ENCODE measurements at places on chromosomes 7 and 10.
A peak's percentile ranks its signal among the peaks of the same experiment; 100 is the strongest.

GRCh38 chr10:130045091-130045652 is 65.5 kb downstream of the C10orf143 start:
- DNase-seq: peak; percentile 13

DNA sequence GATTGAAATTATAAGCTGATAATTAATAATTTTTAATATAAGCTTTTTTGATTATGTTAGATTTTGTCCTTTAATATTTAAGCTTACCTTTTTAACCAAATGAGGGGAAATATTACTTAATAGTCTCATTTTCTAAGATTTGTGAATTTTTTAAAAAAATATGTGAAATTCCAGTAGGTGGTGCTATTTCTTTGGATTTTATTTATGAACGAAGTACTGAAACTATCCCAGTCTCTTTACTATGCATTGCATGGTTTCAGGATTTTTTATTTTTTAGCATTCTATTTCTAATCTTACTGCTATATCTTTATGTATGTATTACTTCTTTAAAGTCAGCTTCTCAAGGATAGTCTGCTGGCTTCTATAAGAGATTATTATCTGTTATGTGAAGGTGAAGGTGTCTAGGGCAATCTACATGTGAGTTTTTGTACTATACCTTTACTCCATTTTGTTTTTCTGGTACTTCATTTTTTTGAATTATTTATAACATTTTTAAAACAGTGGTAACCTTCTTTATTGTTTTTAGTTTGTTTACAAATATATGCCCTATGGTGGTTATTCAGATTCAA is 78.3 kb downstream of the ATRNL1 start:
- DNase-seq: no peak

GRCh38 chr10:90977162-90977854 is 56.4 kb upstream of the ANKRD1 start:
- DNase-seq: no peak

GRCh38 chr7:152424348-152425108 is 11.3 kb downstream of the KMT2C start:
- DNase-seq: no peak

GRCh38 chr10:2925631-2926030 is 141.7 kb upstream of the PFKP start:
- DNase-seq: peak; percentile 53

DNA sequence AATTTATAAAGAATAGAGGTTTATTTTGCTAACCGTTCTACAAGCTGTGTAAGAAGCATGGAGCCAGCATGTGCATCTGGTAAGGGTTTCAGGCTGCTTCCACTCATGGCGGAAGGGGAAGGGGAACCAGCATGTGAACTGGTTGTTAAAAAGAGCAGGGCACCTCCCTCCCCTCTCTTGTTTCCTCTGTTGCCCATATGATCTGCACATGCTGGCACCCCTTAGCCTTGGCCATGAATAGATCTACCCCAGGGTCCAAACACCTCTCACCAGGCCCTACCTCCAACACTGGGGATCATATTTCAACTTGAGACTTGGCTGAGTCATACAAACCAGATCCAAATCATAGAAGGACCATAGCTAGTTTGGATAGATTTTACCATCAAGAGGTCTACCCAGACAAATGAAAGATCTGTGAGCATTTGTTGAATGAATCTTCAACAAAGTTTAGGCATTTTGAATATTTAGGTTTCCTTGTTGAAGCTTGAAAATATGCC is 36.0 kb upstream of the NRP1 start:
- no peak for DNase-seq

DNA sequence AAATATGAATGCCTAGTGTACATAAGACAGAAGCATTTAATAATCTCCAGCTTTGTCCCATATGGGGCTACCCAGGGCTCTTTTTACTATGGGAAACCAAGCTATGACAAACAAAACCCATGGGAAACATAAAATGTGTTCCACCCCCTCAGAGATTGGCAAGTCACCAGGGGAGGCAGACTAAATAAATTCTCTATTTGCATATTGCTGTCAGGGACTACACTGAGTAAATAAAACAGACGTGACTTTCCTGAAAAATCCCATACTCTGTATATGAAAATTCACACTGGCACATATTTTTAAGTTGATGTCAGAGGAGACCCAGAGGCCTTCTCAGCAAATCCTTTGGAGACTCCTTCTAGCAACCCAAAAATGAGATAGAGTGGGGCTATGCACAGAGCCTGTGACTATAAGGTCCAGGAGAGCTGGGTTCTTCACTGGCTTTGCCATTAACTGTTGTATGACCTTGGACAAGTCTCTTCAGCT is 44.0 kb upstream of the HPSE2 start:
- DNase-seq: no peak

DNA sequence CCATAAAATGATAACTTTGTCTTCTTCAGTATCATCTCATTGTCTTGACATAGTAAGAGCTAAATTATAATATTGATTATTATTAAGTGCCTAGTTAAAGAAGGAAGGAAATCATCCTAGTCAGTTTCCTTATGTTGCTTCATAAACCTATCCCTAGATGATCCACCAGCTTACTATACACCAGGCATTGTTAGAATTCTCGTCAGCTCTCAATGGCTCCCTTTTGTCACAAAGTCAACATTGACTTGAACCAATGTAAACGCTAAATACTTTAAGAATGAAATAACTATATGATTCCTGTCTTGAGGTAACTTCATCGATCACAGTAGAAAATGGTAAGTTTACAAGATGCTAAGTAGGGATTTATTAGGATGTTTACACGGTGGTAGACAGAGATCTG is 1162.9 kb downstream of the CNTNAP2 start:
- DNase-seq: no peak

DNA sequence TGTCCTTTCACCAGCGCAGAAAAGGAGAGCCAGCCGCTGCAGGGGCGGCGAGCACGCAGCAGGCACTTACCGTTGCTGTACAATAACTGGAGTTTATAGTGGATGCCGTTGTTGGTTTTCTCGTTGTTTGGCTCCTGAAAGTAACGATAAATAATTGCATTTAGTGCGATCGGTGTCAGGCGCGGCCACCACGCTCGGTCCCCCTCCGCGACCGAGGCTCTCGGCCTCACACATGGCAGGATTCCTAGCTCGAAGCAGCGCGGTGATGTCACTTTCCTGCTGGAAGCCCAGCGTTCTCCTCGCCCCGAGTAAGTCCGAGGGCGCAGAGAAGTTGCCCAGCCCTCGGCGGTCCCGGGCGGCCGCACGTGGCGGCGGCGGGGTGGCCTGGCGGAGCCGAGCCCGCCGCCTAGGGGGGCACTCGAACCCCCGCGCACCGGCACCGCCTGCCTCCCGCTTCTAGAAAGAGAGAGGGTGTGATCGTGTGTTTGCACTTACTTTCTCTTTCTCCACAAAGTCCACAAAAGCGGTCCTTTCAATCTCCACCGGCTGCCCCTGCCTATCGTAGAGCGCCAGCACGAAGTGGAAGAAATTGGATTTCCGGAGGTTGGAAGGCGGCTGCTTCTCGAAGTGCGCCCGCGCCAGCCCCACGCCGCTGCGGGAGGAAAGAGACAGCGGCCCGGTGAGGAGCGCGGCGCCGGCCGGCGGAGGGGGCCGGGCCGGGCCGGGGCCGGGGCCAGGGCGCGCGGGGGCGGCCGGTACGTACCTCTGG is 1.0 kb downstream of the EBF3 start:
- DNase-seq: no peak

DNA sequence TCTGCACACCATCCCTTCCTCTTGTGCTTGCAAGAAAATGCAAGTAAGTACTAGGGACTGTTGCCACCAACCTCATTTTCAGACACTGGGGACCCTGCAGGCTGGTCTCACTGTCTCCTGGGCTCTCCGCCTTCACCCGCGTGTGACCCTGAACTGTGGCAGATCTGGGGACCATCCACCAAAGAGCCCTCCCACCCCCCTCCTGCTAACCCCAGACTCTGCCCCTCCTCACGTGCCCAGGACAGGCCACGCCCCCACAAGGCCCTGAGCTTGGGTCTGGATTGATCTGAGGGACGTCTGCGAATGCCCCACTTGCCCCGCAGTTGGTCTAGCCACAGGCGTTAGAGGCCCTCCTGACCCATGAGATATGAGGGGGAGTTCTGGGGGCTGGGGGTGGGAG is 8.1 kb downstream of the CNPY1 start:
- no peak for DNase-seq

DNA sequence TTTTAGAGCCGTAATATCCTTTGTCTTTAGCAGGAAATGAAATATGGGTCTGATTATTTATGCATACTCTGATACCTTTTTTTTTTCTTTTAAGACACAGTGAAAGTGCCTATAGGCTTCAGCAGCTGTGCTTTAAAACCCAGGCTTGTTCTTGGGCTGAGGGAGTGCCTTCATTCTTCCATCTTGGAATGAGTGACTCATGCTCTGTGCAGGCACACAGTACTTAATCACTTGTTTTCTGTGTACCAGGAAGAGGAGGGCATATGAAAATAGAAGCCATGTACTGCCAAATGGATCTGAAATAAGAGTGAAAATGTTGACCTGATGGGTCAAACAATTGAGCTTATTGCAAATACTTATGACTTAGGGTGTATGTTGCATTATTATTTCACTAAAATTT is 12.0 kb downstream of the INPP5F start:
- peak; percentile 40 for DNase-seq

- DNase-seq: no peak
These were observed 414.0 kb downstream of the PHTF2 start for GRCh38 chr7:78212476-78213060.

GRCh38 chr10:98272656-98273055 is 4.7 kb upstream of the LOXL4 start:
- DNase-seq: no peak

DNA sequence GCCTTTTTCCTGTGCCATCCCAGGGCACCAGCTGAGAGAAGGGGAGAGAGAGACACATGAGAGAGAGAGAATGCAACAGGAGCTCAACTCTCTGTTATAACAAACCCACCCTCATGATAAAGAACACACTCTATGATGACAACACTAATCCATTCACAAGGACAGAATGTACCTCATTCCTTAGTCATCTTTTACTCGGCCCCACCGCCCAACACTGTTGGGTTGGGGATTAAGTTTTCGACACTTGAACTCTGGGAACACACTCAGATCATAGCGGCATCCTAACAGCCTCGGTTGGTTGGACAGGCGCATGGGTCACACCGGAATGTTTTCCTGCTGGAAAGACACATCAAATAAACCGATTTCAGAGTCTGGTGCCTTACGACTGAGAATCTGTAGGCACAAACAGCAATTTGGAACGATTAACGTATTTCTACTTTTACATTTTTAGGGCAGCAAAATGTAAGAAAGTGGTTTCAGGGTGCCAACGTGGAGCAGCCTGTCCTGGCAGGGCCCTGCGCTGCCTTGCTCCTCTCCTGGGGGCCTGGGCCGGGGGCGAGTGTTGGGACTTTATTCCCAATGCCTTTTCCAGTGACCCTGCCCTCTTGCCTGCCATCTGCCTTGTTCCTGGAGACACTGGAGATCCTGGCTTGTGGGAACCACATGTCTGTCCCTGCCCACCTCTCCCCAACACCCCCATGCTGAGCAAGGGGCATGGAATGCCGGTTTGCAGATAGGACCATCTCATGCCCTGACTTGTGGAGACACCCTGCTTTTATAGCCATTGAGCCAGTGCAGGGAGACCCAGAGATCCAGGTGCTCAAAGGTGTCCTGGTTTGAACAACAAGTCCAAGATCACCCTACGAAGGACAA is 287.0 kb downstream of the TCERG1L start:
- no peak for DNase-seq

- DNase-seq: no peak
These were observed 72.2 kb downstream of the DAGLB start for GRCh38 chr7:6375348-6376101.

DNA sequence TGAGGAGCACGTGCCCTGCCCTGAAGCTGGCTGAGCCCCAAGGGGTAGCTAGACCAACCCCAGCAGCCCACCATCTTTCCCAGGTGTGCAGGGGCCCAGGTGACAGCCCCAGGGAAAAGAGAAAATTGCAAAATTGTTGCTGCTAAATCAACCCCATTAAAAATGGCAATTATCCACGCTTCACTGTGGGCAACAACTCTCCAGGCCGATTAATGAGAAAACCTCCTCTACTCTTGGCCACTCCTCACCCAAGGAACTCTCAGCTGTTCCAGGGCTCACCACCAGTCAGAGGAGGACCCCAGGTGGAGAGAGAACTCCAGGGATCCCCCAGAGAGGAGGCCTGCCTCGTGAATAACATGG is 516.1 kb upstream of the MGMT start:
- DNase-seq: no peak

DNA sequence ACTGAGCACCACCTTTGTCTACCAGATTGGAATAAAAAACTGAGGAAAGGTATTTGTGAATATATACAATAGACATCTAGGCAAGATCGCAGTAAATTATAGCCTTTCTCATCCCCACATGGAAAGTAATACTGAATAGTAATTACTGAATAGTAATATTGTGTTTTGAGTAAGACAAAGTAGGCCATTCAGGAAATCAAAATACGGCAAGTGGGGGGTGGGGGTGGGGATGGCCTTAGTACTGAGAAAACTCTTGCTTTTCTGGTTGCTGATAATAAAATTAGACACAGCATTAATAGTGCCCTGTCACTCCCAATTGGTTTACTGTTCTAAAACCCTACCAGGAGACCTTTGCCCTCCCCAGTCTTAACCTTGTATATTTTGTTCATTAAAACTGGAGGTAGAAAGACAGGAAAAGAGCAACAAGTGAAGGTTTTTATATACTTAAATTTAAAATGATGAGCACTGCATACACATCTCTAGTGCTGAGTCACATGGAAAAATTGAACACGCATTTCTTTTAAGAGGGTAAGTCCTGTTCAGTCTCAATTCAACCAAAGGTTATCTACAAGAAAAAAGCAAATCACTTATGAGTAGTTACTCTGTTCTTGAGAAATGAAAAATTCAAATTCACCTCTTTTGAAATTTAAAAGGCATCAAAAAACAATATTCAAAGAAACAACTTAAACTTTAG is 65.6 kb downstream of the IGF2BP3 start:
- no peak for DNase-seq

DNA sequence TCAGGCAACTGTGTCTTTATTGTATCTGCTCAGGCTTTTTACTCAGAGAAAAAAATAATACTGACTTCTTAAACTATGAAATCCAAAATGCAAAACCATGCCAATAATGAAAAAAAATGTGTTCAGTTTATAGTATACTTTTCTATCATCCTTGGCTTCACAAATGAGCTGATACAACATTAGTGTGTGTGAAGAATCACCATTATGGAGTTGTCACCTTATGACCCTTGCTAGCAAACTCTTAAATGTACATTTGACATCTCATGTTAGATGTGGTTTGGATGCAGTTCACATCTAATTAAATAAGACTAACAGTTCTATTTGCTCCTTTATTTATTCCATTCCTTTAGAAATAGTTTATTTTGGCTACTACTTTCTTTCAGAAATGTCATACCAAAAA is 4.2 kb upstream of the OR2A2 start:
- DNase-seq: no peak

- no peak for DNase-seq
These were observed 87.9 kb downstream of the ACTR3B start for GRCh38 chr7:152847386-152847908.
